ENCODE measurements at places on chromosomes 5 and 9. TPM values are rescaled to one million over a fixed set of nuclear protein-coding genes. Genes with fewer than 3 reads are reported as not detected.

GRCh38 chr9:22307013-22307711, 139.5 kb upstream of the DMRTA1 start:
- no peaks in the 10 kb centered on the region for H3K36me3 ChIP-seq
- H3K27me3 ChIP-seq = no peaks in the 10 kb centered on the region
- H3K4me1 ChIP-seq = no peaks in the 10 kb centered on the region
- peak; percentile 81 for DNase-seq
- no peak overlapping the region for H3K27ac ChIP-seq

- peak overlapping the region; percentile 93 for H3K27ac ChIP-seq
- no peak overlapping the region for H3K4me3 ChIP-seq
- no peaks in the 10 kb centered on the region for H3K36me3 ChIP-seq
- peak; percentile 45 for DNase-seq
- peaks cover 48% of the 10 kb centered on the region for H3K4me1 ChIP-seq
- no peaks in the 10 kb centered on the region for H3K27me3 ChIP-seq
Observed at GRCh38 chr9:104992659-104993058, 64.7 kb upstream of the ABCA1 start.

TCF7 gene
- total RNA-seq = 13.3 TPM

ADAM19 gene
- total RNA-seq = 42.8 TPM

DNA sequence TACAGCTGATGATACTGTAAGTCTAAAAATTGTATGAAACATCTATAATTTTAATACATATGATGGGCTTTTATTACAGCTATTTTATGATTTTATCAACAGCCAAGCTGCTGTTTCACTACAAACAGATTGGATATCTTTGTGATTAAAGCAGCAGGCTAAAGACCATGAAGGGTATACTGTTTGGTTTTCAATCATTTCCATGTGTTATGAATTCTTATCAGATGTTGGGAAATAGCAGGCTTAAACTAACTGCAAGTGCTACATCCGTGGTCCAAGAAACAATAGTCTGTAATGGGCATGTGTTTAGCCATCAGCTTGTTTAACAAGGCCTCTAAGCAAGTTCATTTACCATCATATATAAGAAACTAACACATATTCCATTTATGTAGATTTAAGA, 107.5 kb downstream of the CWC27 start:
- no peak overlapping the region for H3K4me3 ChIP-seq
- no peaks in the 10 kb centered on the region for H3K4me1 ChIP-seq
- H3K27ac ChIP-seq = no peak overlapping the region
- H3K27me3 ChIP-seq = no peaks in the 10 kb centered on the region
- no peaks in the 10 kb centered on the region for H3K36me3 ChIP-seq

- no peaks in the 10 kb centered on the region for H3K27me3 ChIP-seq
- no peak overlapping the region for H3K27ac ChIP-seq
- no peaks in the 10 kb centered on the region for H3K4me1 ChIP-seq
- no peak for DNase-seq
- peaks cover 63% of the 10 kb centered on the region for H3K36me3 ChIP-seq
Observed at GRCh38 chr9:100229561-100229960, 123.2 kb downstream of the TEX10 start.

DNA sequence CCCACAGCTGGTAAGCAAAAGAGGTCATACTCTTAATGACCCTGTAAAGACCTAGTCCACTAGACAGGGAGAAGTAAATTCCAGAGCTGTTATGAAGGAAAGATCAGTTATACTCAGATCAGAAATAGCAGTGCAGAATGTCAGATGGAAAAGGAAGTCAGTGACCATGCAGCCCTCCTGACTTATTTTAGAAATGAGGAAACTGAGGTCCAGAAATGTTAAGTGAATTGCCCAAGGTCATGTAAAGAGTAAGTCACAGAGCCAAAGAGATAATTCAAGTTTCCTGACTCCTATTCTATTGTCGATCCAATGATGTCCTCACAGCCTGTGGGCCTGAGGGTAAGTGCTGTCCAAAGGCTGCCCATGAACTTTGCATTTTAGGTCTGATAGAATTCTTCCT, 214.9 kb upstream of the IL12B start:
- H3K27me3 ChIP-seq = no peaks in the 10 kb centered on the region
- H3K36me3 ChIP-seq = no peaks in the 10 kb centered on the region
- H3K27ac ChIP-seq = no peak overlapping the region
- no peak overlapping the region for H3K4me3 ChIP-seq
- DNase-seq = no peak
- no peaks in the 10 kb centered on the region for H3K4me1 ChIP-seq

GRCh38 chr5:6576861-6577501, 55.9 kb downstream of the NSUN2 start:
- H3K36me3 ChIP-seq = no peaks in the 10 kb centered on the region
- H3K4me1 ChIP-seq = no peaks in the 10 kb centered on the region
- no peak overlapping the region for H3K4me3 ChIP-seq
- no peak overlapping the region for H3K27ac ChIP-seq
- no peaks in the 10 kb centered on the region for H3K27me3 ChIP-seq
- no peak for DNase-seq

DNA sequence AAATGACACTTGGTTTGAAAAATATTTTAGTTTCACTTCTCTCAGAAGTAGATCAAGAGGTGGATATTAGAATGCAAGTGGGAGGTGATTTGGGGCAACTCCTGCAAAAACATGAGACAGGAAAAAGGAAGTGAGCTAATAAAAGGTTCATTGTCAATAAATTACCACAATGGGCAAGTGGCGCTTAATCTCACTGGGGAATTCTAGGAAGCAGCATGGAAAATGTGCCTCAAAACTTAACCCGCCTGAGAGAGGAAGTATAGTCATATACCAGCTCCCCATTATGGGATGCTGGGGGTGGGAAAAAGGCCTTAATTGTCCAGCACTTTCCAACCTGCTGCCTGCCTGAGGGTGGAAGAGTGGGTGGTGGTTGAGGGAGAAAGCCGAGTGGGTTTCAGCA, 204.1 kb downstream of the ELAVL2 start:
- H3K27me3 ChIP-seq = no peaks in the 10 kb centered on the region
- DNase-seq = no peak
- H3K36me3 ChIP-seq = no peaks in the 10 kb centered on the region
- no peaks in the 10 kb centered on the region for H3K4me1 ChIP-seq
- no peak overlapping the region for H3K4me3 ChIP-seq

CEP120 gene
- 4.1 TPM for total RNA-seq

GRCh38 chr5:10731913-10732312, 29.1 kb downstream of the DAP start:
- peaks cover 8% of the 10 kb centered on the region for H3K36me3 ChIP-seq
- no peak overlapping the region for H3K4me3 ChIP-seq
- peaks cover 53% of the 10 kb centered on the region for H3K4me1 ChIP-seq
- H3K27me3 ChIP-seq = no peaks in the 10 kb centered on the region
- no peak for DNase-seq
- H3K27ac ChIP-seq = no peak overlapping the region

- DNase-seq = no peak
- no peaks in the 10 kb centered on the region for H3K4me1 ChIP-seq
- H3K27me3 ChIP-seq = no peaks in the 10 kb centered on the region
- no peak overlapping the region for H3K27ac ChIP-seq
- H3K36me3 ChIP-seq = no peaks in the 10 kb centered on the region
Observed at GRCh38 chr9:4504250-4504649, 14.0 kb downstream of the SLC1A1 start.

DNA sequence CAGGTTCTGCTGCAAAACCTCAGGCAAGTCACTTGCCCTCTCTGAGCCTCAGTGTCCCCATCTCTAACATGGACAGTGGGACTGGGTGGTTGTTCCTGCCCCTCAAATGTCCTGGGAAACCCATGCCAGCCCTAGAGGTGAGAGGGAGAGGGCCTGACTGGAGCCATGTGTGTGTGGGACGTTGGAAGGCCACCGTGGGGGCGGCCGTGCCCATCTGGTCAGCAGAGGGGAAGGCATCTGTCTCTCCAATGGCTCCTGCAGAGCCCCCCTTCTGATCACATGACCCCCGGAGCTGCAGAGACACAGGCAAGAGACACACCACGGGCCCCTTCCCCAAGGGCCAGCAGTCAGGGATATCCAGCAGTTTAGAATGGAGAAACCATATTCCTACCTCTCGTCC, 1.7 kb downstream of the DNM1 start:
- peaks cover 11% of the 10 kb centered on the region for H3K4me1 ChIP-seq
- no peak overlapping the region for H3K4me3 ChIP-seq
- no peak overlapping the region for H3K27ac ChIP-seq
- no peak for DNase-seq

PAX5 gene
- total RNA-seq = not detected

- no peaks in the 10 kb centered on the region for H3K4me1 ChIP-seq
- no peaks in the 10 kb centered on the region for H3K27me3 ChIP-seq
- no peaks in the 10 kb centered on the region for H3K36me3 ChIP-seq
- H3K4me3 ChIP-seq = no peak overlapping the region
- H3K27ac ChIP-seq = no peak overlapping the region
Observed at GRCh38 chr5:120509053-120509452, 45.0 kb downstream of the PRR16 start.

GRCh38 chr5:45383985-45384384, 312.2 kb downstream of the HCN1 start:
- H3K4me1 ChIP-seq = no peaks in the 10 kb centered on the region
- H3K27me3 ChIP-seq = no peaks in the 10 kb centered on the region
- H3K4me3 ChIP-seq = no peak overlapping the region
- no peak overlapping the region for H3K27ac ChIP-seq
- no peaks in the 10 kb centered on the region for H3K36me3 ChIP-seq

DNA sequence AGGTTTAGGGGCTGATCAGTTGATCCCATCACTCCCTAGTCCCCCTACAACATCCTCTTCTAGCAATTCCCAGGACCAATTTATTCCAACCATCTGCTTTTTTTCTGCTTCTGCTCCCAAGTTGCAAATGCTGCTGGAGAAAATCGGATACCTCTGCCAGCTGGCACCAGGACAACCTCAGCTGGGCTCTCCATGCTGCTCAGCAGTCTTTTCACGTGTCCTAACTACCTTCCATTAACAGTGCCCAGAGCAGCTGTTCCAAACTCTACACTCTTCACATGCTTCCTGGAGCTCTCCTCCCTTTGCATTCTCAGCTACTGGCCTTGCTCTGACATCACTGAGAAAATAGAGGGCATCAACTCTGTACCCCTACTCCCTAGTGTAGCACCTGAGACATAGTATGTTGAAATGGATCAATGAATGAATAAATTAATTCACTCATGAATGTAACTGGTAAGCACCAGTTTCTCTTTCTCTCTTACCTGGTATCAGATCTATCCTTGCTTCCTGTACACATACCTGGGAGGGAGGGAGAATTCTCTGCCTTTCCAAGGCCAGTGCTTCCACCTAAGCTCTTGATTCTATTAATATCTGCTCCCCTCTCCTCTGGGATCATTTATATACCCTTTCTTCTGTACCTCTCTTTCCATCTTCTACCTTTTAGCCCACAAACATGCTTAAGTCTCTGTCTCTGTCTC, 191.0 kb downstream of the RAB3C start:
- no peak overlapping the region for H3K27ac ChIP-seq
- peaks cover 6% of the 10 kb centered on the region for H3K4me1 ChIP-seq
- H3K27me3 ChIP-seq = no peaks in the 10 kb centered on the region
- no peak overlapping the region for H3K4me3 ChIP-seq
- DNase-seq = peak; percentile 82

PCDHB2 gene
- total RNA-seq = 3.3 TPM

GRCh38 chr9:84758817-84759216, 89.3 kb downstream of the NTRK2 start:
- H3K4me3 ChIP-seq = no peak overlapping the region
- H3K4me1 ChIP-seq = no peaks in the 10 kb centered on the region
- DNase-seq = no peak
- H3K36me3 ChIP-seq = no peaks in the 10 kb centered on the region

GRCh38 chr9:110591526-110591925, 12.0 kb upstream of the SVEP1 start:
- H3K4me1 ChIP-seq = no peaks in the 10 kb centered on the region
- DNase-seq = no peak
- H3K4me3 ChIP-seq = no peak overlapping the region
- H3K36me3 ChIP-seq = no peaks in the 10 kb centered on the region

- H3K4me1 ChIP-seq = no peaks in the 10 kb centered on the region
- no peak overlapping the region for H3K27ac ChIP-seq
- peaks cover 5% of the 10 kb centered on the region for H3K36me3 ChIP-seq
- H3K27me3 ChIP-seq = no peaks in the 10 kb centered on the region
- no peak overlapping the region for H3K4me3 ChIP-seq
Observed at GRCh38 chr9:133696071-133696472, 42.1 kb downstream of the SARDH start.

CTXN3 gene
- not detected for total RNA-seq

GRCh38 chr9:116318468-116319374, 165.1 kb downstream of the PAPPA start:
- no peak overlapping the region for H3K27ac ChIP-seq
- no peak overlapping the region for H3K4me3 ChIP-seq
- no peaks in the 10 kb centered on the region for H3K36me3 ChIP-seq

PCDHA1 gene
- not detected for total RNA-seq

TMEFF1 gene
- 0.92 TPM for total RNA-seq

EDIL3 gene
- 75.0 TPM for total RNA-seq
